ENCODE measurements at places on chromosomes 5 and 9.

DNA sequence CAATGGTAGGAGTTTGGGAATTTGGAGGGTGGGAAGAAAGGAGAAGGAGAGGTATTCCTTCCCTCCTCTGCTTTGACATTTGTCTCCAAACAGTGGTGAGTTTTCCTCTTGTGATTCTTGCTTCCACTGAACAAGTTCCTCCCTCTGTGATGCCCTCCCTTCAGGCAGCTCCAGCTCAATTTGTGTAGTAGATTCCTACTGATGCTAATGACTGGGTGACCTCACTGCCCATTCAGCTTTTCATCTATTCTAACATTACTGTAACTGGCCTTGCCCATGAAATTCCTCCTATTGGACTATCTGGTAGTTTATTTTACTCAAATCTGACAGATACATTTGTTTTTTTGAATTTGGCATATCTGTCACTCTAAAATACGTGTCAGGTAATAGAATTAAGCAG is 121.4 kb downstream of the NFIB start:
- DNase-seq: no peak

- no peak for DNase-seq
These were observed 71.3 kb upstream of the FCN2 start for GRCh38 chr9:134809292-134809691.

- no peak for DNase-seq
These were observed 33.8 kb downstream of the SLC9A3 start for GRCh38 chr5:490116-491106.

DNA sequence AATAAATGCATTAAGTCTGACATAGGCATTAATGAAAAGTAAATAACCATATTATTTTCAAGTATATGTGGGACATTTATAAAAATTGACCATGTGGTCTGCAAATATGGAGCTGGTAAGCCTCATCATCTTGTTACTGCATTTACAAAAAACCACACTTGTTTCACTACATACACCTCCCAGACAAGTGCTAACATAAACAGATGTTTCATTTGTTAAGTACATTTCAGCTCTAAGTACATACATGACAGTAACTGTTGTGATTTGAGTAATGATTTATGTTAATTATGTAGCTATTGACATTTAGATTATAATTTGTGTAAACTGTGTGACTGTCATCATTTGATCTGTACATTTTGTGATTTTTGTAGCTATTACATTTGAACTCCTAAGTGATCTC is 13.9 kb downstream of the IDNK start:
- no peak for DNase-seq

GRCh38 chr9:84669013-84669287 is 579 bp upstream of the NTRK2 start:
- no peak for DNase-seq

DNA sequence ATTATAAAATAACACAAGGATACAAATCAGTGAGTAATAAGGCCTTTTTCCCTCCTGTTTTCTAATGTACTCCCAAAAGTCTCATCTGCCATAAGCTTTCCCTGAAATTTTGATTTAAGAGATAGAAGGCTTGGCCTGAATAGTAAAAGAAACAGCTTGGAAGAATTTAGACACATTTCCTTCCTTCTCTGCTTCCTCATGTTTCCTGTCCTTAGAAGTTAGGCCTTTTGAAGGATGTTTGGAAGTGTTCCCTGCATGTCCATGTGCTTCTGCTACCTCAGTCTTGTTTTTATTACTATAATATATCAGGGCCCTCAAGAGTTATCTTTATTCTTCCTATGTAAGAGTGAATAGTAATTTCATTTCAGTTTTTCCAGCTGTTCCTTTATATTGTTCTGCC is 242.7 kb downstream of the DEPDC1B start:
- DNase-seq: no peak

DNA sequence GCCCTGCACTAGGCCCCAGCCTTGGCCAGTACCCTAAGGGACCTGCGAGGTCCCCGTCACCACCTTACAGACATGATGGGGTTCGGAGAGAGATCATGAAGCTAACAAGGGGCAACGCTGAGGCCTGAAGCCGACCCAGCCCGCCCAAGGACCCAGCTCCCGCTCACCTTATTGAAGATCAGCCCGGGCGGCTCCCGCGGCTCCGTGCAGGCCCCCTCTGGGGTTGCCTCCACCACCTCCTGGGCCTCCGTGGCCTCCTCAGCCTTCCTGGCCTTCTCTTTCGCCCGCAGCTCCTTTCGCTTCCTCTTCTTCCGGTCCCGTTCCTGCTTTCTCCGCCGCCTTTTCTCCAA is 3.6 kb downstream of the SURF6 start:
- no peak for DNase-seq

GRCh38 chr9:73213300-73213699 is 61.6 kb downstream of the ANXA1 start:
- no peak for DNase-seq

GRCh38 chr5:83450183-83450966 is 21.2 kb upstream of the VCAN start:
- no peak for DNase-seq

DNA sequence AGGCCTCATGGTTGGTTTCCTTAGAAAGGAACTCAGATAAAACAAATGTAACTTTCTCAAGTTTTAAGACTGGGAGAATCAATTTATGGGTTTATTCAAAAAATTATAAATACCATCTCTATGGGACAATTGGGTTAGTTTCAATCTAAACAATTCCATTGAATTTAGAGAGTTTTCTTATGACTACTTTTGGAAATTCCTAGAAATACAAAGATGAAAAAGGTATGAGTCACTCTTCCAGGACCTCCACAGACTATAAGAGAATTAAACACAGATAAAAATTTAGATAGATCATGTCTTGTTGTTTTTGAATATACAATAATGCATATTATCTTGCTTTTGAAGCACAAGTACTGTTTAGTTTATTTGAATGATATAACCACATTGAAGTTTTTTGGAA is 188.7 kb downstream of the CHSY3 start:
- DNase-seq: no peak

GRCh38 chr5:180156141-180156540 is 52.9 kb downstream of the RASGEF1C start:
- DNase-seq: no peak

DNA sequence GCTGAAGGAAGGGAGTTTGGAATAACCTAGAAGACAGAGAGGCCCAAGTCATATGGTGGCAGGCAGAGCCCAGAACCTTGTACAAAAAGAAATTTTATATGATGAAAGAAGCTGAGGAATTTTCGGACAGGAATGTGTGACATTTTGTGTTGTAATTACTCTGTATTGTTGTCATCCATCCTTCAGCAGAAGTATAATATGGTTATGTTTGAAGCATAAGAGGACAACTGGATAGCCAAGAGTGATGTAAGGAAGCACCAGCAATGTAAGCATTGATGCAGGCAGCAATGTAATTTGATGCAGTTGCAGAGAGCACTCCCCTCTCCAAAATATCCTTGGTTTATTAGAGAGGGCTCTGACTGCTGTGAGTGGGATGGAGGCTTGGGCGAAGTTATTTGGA is 19.1 kb upstream of the SNX2 start:
- DNase-seq: no peak

- no peak for DNase-seq
These were observed 98.4 kb downstream of the LIX1 start for GRCh38 chr5:97044052-97044451.

DNA sequence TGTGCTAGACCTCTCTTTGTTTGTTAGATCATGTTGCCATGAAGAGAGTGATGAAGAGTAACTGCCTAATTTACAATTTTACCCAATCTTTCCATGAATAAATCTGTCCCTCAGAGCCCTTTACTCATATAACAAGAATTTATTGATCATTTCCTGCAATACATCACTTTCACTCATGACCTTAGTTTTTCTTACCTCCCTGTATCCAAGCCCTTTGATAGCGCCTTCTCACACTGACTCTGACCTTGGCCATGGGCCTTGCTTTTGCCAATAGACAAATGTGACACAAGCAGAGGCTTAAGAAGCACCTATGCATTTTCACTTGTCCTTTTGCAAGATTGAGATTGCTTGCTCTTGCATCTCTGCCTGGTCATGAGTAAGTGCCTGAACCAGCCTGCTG is 288.1 kb downstream of the NNT start:
- no peak for DNase-seq

DNA sequence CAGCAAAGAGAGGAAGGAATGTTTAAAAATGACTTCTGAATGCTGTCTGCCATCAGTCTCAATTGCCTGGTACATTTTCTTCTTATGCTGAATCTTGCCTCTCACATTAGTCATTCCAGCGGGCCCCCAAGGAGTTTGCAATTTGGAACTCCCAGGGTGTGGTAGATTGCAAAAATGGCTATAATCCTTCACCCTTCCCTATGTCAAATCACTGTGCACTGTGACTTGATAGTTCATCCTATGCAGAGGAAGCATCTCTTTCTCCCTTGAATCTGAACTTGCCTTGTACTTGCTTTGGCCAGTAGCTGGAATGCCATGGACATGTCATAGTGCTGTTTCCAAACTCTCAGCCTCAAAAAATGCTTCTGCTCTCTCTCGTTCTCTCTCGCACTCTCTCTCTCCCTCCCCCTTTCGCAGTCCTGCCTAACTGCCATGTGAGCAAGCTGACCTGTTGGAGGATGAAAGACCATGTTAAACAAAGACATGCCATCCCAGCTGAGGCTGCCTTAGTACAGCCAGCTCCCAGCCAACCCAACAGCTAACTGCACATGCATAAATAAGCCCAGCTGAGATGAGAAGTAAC is 284.0 kb upstream of the TLE4 start:
- no peak for DNase-seq

DNA sequence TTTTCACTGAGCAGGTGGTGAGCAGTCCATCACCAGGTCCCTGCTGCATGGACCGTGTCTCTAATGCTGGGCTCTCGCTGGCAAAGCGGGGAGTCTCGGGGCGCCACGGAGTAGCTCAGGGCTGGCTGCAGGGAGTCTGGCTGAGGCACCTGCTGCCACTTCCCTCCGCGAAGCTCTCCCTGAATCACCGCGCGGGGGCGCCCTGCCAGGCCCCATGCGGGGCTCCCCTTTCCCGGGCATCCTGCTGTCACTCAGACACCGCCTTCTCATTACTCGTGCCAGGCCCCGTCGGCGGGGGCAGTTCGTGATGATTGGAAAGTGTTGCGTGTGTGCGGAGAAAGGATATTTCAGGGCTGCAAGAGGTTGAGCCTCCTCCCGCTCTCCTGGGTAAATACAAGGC is 335.8 kb downstream of the IRX2 start:
- DNase-seq: no peak

DNA sequence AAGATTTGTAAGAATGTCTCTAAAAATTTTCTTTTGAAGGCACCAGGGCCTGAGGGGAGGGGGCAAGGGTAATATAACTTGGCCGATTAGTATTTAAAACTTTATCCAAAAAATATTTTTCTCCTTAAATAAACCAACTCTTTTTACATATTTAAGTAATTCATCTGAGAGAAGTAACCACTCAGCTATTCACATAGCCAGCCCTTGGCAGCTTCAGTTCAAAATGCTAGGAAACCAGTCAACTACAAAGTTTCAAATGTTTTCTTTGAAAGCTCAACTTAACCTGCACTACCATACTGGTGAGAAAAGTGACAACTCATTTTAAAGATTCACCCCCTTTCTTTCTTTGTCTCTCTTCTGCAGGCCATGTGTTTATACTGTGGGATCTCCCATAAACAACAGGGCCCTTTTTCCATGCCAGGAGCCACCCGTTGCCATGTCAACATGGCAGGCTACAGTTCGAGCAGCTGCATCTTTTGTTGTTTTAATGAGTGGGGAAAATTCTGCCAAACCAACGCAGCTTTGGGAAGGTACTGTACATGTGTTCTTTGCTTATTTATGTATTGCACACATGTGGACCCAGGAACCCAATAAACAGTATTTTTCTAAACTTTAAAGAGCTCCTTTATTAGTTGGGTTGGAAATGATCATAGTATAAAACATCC is 46.3 kb downstream of the AOPEP start:
- no peak for DNase-seq

GRCh38 chr9:82930116-82930515 is 132.8 kb downstream of the RASEF start:
- no peak for DNase-seq

DNA sequence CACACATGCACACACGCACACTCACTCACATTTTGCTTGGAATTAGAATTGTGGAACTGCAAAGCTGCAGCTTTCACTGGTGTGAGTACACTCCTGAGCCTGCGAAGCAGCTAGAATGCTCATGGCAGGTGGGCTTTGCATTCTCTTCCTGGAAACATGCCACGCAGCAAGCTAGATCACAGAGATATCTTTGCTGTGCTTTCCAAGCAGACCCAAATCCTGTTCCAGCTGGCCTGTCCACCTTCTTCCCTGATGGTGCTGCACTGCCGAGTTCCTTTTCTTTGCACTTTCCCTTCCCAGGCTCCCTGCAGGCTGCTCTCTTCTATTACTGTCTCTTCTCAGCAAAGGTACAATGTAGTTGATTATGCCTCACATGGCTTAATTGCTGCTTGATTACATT is 92.7 kb upstream of the CKMT2 start:
- DNase-seq: no peak

- DNase-seq: no peak
These were observed 36.1 kb downstream of the YIPF5 start for GRCh38 chr5:144134194-144134826.

DNA sequence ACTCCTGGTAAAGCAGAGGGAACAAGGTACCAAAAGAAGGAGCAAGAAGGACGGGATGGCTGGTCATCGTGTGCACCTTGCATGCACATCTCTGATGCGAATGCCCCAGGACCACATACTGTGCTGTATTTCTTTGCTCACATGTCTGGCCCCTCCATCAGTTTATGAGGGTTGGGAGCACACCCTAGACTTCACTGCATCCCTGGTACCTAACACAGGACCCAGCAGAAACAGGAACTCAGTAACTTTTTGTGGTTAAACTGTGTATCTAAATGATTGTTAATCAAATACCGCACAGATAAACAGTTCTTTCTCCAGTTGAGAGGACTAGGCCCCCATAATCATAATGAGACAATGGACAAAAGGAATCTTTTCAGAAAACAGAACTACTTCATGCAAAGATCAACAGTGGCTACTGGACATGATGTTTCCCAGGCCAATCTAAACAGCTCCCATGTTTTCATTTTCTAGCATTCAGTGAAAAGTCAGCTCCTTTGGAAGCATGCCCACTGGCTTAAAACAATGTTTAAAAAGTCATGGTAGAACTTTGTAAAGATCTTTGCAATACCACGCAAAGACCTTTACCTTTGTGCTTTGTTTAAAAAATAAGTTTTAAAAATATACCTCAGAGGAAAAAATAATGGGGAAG is 55.5 kb upstream of the IFNK start:
- DNase-seq: no peak

DNA sequence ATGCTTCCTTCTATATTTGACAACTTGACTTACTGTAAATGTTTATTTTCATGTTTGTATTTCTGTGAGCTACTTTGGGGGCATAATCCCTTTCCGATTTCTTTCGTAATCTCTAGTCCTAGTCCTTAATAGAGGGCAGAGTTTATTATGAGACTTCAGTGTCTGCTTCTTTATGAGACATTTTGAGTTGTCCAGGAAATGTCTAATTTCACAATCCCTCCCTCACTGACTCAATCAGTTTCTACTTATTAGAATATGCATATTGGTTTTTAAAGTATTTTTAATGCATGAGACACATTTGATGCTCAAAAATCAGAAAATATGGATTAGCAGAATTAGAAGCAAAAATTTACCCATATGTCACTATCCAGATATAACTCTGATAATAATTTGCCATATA is 160.9 kb downstream of the FOCAD start:
- DNase-seq: no peak

GRCh38 chr5:160467555-160468362 is 46.1 kb downstream of the PTTG1 start:
- no peak for DNase-seq

- DNase-seq: no peak
These were observed 621.1 kb upstream of the CDH18 start for GRCh38 chr5:20609126-20609525.

GRCh38 chr5:174723979-174724483 is 351 bp upstream of the MSX2 start:
- DNase-seq: no peak
